ENCODE measurements at places on chromosomes 11 and 22.
A peak's percentile ranks its signal among the peaks of the same experiment; 100 is the strongest.

GRCh38 chr11:2745511-2745910 lies 45.7 kb upstream of the KCNQ1OT1 start:
- no peak for DNase-seq

DNA sequence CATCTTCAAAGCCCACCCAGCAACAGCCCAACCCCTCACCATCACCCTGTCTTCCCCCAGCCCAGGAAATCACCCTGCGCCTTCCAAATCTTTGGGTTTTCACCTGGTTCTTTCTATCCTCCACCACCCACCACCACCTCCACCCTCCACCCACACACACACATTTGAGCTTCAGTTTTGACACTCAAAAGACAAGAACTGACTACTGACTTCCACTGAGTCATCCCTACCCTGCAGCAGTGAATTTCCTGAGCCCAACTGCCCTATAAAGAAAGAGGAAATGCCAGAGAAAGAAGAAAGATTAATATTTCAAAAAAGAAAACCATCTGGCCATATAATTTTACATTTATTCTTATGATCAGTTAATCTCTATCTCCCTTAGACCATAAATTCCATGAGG lies 137.5 kb downstream of the CHST1 start:
- DNase-seq, result no peak

DNA sequence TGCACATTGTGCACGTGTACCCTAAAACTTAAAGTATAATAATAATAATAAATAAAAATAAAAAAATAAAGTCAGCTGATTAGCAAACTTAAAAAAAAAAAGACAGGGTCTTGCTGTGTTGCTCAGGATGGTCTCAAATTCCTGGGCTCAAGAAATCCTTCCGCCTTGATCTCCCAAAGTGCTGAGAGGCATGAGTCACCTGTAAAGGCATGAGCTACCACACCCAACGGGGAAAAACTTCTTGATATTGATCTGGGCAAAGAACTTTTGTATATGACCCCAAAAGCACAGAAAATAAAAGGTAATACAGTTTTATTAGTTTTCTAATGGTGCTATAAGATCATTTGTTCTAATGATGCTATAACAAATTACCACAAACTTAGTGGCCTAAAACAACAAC lies 46.1 kb downstream of the ENTHD1 start:
- DNase-seq, result no peak

DNA sequence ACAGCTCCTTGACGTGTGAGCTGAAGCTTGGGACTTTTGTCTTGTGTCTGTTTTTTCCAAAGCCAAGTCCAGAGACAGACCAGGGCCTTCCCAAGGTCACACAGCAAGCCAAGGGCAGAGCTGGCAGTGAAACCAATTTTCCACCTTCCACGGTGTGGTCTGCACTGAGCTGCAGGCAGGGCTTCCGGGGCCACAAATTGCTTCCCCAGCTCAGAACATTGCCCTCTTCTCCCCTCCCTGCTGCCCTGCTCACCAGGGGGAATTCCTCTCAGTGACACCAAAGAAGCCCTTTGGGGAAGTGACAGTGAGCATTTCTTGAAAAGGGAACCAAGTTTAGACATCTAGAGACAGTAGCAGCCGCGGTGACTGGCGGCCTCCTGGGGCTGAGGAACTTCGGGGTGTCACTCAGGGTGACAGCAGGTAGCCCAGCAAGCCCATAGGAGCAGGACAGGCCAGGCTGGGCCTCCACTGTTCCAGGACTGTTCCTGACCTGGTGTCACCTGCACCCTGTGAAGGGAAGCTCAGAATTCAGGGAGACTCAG lies 9.2 kb downstream of the FXYD2 start:
- peak; percentile 37 for DNase-seq

DNA sequence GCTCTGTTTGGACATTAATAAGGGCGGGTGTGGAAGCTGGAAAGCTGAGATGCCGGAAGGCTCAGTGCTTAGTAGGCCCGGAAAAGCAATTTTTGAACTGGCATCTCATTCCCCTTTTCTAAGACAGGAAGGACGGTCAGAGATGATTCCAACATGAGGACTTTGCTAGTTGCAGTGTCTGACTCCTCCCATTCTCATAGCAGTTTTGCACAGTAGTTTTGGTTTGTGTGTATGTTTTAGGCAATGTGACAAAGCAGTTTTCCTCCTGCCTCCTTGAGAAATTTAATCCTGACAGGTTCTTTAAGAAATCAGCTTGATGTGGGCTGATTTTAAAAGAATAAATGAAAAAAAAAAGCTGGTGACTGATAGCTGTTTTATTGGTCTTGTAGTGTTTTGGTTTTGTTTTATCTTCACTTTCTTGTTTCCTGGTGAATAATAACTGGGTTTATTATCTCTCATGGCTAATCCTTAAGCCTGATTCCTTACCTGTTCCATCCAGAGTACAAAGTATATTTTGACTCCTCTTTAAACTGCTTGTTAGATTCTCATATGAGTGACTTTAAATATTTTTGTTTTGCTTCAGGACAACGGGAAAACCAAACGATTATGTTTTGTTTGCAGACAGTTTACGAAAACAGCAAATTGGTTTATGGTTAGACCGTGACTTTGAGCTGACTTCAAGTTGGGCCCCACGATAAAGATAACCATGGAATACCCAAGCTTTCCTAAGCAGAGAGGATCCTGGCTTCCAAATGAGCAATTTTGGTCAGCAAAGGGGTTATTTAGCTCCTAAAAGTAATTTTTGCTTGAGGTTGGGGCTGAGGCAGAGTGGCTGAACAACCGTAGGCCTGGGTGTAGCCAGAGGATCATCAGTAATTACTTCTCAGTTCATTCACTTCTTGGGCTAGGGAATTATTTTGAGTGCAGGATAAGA lies 3.4 kb downstream of the PTPRJ start:
- no peak for DNase-seq

DNA sequence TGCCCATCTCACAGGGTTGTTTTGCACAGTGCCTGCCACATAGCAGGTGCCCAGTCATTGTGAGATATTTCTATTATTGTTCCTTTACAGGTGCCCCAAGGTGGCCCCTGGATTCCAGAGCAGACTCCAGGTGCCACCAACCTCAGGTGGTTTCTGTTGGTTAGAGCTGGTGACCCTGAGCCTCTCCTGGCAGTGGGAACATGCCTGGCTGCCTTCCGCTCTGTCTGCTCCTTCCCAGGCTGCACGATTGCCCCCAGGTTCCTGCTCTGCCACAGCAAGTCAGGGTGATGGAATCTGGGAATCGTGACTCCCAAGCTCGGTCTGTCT lies 12.6 kb upstream of the OMP start:
- no peak for DNase-seq

DNA sequence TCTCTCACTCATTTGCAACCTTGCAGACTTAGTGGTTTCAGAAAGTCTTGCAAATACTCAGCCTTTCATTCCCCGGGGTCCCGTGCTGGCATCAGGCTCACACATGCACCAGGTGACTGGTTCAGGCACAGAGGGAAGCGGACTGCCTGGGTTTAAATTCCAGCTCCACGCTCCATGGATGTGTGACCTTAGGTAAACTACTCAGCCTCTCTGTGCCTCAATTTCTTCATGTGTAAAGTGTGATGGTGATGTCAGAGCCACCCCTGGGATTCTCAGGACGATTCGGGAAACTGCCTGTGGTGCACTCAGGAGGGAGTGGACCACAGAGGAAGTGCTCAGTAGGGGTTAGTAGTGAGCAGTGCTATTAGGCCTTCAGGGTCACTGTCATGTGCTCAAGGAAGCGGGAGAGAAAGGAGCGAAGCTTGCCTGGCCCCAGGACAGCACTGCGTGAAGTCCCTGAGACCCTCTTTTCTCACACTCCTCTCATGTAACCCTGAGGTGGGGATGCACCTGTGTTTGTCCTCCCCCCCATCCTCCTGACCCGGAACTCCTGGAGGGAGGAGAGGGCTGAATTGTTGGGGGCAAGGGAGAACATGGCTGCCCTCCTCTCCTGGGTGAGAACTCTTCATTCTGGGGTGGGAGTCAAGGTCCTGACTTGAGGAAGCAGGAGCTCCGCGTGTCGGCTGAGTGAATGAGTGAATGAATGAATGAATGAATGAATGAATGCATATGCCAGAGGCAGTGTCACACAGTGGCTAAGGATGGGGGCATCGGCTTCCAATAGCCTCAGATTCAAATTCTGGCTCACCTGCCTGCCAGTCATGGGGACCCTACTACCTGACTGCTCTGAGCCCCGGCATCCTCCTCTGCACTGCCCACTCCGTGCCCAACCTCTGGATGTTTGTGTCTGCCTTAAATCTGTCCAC lies 14.4 kb upstream of the UPK3A start:
- no peak for DNase-seq

DNA sequence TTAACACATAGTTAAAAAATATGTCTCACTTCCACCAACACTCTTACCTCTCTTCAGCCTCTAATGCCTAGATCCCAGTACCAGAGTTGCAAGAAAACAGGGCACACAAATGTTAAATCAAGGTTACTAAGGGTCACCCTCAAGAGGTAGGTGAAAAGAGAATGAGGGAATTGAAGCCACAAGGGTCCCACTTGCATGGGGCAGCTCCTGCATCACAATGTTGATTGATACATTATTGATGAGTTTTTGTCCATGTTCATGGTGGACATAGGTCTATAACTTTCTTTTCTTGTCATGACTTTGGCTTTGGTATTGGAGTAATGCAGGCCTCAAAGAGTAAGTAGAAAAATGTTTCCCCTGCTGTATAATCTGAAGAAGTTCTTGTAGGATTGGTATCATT lies 46.0 kb upstream of the IGLL5 start:
- no peak for DNase-seq

GRCh38 chr11:70146299-70146698 lies 56.8 kb upstream of the FADD start:
- no peak for DNase-seq

DNA sequence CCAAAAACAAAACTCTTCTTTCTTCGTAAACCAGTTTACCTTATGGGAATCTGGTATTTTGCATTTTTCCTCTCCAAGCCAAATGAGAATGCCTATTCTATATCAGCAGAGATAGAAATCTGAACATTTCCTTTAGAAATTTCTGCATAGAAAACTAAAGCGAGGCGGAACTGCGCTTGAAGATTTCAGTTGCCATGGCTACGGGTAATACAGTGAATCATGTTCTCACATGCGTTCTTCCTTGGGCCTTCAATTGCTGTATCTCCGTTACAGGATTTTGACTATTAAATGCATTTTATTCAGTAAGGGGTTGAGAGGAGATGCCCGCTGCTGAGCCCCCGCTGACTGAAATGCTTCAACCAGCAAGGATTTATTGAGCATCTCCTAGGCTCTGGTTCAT lies 108.2 kb upstream of the CRYBB3 start:
- DNase-seq, result no peak

GRCh38 chr22:39958949-39959639 lies 1.1 kb upstream of the TMA7B start:
- DNase-seq, result no peak

GRCh38 chr11:1546077-1546535 lies 26.0 kb downstream of the DUSP8 start:
- no peak for DNase-seq

- no peak for DNase-seq
Observed at GRCh38 chr22:38417252-38418060, 37.5 kb downstream of the KCNJ4 start.

GRCh38 chr11:45725776-45726492 lies 60.5 kb upstream of the CHST1 start:
- DNase-seq, result no peak

DNA sequence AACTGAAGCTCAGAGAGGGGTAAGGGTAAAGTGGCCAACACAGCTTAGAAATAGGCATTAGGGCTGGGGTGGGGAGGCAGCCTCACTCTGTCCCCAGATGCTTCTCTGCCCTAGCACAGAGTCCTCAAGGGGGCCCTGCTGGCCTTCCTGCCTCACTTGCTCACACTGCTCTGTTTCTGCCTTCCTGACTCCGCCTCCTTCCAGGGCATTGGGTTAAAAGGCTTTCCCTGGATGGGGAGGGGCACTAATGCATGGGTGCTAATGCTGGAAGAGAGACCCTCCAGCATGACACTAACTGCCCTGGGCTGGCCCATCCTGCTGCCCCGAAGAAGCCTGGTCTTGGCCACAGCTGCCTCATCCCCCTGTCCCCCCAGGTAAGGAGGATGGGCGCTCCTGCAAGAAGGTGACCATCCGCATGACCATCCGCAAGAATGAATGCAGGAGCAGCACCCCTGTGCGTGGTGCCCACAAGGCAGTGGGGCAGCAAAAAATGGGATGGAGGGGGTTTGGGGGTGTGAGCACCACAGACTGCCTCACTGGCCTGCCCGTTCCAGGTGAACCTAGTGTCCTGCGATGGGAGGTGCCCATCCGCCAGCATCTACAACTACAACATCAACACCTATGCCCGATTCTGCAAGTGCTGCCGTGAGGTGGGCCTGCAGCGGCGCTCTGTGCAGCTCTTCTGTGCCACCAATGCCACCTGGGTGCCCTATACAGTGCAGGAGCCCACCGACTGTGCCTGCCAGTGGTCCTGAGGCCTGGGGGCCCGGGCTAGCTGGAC lies 74.0 kb upstream of the MYOD1 start:
- DNase-seq, result no peak

- no peak for DNase-seq
Observed at GRCh38 chr11:74418509-74418895, 20.3 kb upstream of the PGM2L1 start.

GRCh38 chr22:24977370-24978221 lies 25.1 kb downstream of the KIAA1671 start:
- DNase-seq, result no peak

- no peak for DNase-seq
Observed at GRCh38 chr11:68542617-68543016, 82.1 kb downstream of the PPP6R3 start.

DNA sequence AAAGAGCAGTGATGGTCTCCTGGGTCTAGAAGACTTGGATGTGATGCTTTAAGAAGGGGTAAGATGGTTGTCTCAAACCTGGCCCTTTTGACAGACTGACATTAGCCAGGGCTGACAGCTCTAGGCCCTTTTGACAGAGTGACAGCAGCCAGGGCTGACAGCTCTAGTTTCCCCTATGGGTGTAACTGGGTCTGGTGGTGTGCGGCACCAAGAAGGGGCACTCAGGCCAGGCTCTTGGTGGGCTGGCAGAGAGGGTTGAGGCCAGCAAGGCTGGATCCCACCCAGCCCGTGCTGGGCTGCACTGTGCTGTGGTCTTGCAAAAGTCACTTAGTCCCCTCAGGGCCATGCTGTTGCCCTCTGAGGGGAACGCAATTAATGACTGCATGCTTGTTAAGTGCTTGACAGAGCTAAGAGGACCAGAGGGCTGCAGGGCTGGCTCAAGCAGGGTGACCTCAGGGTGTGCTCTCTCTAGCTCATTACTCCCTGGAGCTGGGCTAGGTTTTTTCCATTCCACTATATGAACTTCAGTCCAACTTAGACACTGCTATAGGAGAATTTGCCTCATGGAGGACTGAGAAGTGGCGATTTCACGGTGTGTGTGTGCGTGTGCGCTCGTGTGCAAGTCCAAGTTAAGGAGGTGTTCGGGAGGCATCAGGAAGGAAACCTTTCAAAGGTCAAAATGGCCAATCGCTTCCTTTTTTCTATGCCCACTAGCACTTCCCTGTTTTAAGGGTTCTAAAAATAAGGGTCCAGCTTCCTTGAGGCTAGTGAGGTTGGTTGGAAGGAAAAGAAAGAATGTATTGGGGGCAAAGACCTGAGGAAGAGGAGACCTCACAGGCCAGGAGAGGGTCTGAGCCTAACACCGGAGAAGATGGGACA lies 4.4 kb downstream of the UBASH3B start:
- DNase-seq, result no peak

- DNase-seq, result no peak
Observed at GRCh38 chr11:57903441-57904123, 120.1 kb upstream of the OR9Q1 start.

Measured in activated CD4-positive, CD25-positive, alpha-beta regulatory T cell treated with anti-CD3 and anti-CD28 coated beads, Interleukin-2, amount 50 U/mL, for 16 hours (primary cell).